CD4-positive, alpha-beta T cell treated with Interleukin-17A for 1 hour (primary cell): ENCODE measurements at places on chromosomes 5 and 9.

DNA sequence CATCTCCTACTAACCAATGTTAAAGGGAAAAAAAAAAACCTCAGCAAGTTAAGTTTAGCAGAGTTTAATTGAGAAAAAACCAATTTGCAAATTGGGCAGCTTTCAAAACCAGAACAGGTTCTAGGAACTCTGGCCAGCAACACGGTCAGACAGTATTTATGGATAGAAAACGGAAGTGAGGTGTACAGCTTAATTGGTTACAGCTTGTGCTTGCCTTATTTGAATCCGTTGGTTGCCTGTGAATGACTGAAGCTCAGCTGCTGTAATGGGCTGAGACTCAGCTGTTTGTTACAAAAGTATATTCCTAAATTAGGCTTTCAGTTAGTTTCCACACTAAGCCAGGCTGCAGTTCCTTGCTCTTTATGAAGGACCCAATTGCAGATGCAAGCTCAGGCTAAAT, 217.0 kb downstream of the SREK1 start:
- DNase-seq: no peak

GRCh38 chr5:88679638-88680037, 203.3 kb downstream of the MEF2C start:
- DNase-seq: no peak

DNA sequence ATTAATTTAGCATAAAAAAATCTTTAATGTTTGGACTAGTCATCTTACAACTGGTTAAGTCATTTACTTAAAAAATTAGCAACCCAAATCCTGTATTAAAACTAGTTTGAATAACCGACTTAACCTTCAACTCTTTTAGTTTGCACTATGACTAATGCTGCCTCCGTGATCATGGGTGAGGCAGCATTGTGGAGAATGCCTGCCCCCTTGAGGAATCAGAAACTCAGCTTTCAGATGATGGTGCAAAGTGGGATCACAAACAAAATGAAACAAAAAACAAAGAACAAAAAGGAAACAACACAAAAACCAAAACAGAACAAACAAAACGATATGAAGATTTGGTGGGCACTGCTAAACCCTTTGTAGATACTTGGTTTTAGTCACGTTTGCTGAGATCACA, 127.0 kb upstream of the PALM2AKAP2 start:
- no peak for DNase-seq

DNA sequence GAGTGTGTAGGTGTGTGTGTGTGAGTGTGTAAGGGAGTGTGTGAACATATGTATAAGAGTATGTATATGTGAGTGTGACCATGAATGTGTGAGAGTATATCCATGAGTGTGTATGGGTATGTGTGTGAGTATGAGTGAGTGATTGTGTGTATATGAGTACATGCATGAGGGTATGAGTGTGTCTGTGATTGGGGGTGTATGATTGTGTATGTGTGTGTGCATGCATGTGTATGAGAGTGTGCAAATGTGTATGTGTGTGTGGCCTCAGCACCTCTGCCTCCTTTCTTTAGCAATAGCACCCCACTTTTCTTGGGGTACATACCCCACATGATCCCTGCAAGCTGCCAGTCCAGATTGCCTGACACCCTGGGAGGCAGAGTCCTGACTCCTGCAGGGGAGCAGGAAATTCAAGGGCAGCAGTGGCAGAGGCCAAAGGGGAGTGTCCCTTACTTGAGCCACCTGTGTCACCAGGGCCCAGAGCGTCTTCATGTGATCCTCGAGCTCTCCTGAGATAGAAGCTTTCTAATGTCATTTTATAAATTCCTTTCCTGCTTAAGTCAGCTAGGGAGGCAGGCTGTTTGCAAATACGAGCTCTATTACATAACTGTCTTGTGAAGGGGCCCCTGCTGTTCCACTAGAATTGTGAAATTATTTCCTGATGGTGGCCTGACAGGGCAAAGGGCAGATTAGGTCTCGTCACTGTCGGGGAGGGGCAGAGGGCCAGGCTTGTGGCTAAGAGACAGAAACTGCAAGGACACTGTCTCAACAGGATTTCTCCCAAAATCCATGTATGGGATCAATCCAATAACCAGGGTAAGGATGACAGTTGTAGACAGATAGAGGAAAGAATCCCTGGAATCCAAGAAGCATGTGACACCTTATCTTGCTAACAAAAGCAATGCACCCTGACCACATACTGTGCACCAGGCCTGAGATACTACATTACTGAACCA, 389.1 kb downstream of the GADD45G start:
- no peak for DNase-seq

DNA sequence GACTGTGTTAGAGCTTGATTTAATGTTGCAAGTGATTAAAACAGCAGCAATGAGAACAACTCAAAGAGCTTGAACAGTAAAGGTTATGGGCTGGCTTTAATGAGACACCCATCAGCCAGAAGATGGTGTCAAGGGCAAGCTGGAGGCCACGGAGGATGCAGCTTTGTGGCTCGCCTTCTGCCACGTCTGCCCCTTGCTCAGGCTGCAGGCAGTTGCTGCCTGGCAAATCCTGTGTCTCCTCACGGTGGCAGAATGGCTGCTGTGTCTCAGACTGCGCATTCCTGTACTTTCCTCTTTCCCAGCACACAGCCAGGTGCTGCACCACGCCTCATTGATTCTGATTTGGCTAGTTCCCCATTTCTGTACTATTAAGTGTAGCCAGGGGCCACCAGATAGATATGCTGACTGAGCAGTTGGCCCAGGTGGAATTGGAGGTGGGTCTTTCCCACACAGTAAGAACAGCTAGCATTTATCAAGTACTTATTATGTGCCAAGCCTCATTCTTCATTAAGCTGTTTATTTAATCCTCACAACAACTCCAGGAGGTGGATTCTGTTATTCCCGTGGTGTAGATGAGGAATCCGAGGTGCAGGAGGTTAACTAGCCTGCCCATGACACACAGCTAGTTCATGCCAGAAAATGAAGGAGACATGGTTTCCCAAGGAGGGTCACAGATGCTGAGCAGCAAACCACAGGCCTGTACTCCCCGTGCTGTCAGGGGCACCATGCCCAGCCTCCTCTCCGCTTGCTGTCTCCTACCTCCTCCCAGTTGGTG, 3.5 kb downstream of the NXNL2 start:
- no peak for DNase-seq

DNA sequence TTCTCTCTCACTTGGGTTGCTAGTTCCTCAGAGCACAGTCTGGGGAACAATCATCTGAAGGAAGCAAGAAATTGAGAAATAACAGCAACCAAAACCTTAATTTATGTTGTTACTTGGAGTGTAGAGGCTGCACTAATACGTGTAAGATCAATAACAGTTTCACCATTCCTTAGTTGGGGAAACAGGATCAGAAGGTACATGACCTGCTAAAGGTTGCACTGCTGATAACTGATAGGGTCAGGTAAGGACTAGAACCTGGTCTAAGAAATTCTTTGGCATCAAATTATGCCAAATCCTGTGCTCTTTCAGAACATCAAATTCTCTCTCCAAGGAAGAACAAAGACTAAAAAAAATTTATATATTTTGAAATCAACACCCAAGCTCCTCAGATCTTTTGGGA, 278.6 kb upstream of the C9orf72 start:
- DNase-seq: no peak

GRCh38 chr5:93302711-93303110, 278.3 kb downstream of the NR2F1-AS1 start:
- DNase-seq: no peak

DNA sequence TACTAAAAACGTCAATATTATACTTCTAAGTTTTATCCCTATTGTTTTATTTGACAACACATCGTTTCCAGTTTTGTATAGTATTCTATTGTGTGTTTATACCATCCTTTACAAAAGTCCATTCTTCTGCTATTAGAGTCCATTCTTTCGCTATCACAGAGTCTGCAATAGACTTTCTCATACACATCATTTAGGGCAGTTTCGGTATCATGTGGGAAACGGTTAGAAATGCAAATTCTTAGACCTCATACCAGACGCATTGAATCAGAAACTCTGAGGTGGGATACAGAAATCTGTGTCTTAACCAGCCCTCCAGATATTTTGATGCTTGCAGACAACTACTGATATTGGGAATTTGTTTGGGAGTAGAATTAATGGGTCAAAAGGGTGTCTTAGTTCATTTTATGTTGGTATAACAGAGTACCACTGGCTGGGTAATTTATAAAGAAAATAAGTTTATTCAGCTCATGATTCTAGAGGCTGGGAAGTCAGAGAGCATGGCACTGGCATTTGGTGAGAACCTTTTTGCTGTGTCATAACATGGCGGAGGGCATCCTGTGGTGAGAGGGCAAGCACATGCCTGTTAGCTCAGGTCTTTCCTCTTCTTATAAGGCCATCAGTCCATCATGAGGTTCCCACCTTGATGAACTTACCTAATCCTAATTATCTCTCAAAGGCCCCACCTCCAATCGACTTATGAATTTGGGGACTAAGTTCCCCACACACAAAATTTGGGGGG, 21.1 kb downstream of the CARTPT start:
- no peak for DNase-seq

DNA sequence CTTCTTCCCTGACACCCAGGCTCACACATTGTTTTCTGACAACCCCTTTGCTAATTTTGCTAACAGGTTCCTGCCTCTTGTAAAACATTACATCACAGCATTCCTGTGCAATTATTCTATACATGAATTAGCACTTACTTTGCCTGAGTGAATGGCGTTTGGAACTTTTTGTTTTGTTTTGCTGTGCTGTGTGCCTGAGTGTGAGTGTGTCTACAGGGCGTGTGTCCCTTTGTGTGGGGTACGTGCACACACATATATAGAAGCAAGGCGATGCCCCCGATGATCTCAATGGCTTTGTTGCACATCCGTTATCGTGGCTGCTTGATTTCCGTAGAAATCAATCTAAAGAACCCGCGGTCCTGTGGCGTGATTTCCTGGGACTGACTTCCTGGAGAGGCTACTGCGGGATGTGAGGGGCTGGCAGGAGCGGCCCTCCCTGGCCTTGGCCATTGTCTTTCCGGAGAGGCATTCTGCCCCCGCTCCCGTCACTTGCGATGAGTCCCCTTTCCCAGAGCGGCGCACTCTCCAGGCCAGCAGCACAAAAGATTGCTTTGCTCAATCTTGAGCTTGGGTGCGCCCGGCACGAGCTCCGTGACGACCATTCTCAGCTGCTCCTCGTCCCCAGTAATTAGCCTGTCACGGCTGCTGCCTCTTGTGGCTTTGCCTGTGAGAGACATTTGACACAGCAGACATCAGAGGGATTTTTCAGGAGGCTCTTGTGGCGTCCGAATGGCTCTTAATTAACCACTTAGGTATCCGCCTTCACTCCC, 398.1 kb upstream of the IRX1 start:
- DNase-seq: no peak

GRCh38 chr5:156420665-156421064, 93.7 kb downstream of the SGCD start:
- no peak for DNase-seq

- DNase-seq: no peak
These were observed 93.7 kb downstream of the WDR41 start for GRCh38 chr5:77398458-77398857.

DNA sequence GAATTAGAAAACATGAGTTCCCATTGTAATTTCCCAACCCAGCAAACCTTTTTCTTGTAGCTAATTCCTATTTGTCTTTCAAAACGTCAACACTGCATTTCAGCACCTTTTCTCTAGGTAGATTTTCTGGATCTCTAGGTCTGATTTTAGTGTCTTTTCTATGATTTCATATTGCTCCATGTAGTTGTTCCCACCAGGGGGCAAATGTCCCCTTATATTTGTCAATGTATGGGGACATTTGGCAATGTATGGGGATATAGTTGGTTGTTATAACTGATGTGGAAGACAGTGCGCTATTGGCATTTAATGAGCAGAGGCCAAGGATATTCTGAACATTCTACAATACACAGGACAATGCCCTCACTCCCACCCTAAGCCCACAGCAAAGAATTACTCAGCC, 273.9 kb upstream of the ADRA1B start:
- DNase-seq: no peak

DNA sequence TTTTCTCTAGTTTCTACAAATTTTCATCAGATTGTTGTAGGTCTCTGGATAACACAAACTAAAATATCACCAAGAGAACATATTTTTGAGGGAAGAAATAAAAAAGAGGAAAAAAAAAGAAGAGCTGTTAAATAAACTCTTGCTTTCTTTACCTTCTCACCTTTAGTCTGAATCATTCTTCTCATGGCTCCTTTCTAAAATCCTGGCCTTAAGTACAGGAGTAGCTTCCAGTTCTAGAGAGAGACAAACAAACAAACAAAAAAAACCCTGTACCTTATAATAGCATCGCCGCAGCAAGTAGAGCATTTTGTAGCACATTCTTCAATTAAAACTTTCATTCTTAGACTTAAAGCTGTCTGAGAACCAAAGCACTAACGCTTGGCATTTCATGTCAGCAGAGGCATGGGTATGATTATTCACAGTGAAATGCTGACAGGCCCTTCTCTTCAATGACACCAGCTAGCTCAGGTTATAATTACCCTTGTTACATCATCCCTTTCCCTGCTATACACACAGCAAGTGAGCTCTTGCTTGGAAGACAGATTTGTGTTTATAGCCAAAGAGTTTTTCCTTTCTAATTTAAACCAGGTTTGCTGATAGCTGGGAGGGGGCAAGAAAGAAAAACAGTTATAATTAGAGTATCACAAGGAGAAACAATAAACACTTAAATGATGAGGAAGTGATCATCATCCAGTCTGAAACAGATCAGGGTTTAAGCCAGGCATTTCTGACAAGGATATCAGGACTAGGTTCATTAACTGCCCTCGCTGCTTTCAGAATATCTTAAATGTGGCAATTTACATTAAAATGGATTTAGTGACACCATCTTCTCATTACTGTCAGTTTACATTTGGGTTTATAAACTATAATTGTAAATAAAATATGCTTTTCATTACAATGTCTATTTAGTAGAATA, 510.9 kb upstream of the ZNF608 start:
- DNase-seq: no peak

DNA sequence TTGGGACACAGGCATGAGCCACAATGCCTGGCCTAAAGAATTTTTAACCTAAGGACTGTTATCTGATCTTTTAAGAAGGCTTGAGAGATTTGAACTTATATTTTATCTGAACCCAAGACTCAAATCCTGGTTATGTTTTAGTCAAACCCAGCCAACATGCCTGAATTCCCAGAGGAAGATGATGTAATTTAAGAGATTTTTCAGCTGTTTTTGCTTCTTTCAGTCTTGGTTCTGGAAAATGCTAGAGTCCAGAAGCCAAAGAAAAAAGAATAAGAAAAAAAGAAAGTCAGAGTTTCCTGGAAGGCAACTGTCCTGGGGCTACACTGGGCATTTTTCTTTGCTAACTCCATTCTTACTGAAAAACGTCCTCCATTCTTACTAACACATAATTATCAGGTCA, 85.8 kb downstream of the SNX18 start:
- no peak for DNase-seq

- no peak for DNase-seq
These were observed 49.1 kb upstream of the RNU6ATAC start for GRCh38 chr9:134213508-134213850.

- no peak for DNase-seq
These were observed 70.5 kb downstream of the LMNB1 start for GRCh38 chr5:126847456-126847820.

GRCh38 chr5:81154725-81155124, 78.4 kb upstream of the CKMT2 start:
- no peak for DNase-seq

DNA sequence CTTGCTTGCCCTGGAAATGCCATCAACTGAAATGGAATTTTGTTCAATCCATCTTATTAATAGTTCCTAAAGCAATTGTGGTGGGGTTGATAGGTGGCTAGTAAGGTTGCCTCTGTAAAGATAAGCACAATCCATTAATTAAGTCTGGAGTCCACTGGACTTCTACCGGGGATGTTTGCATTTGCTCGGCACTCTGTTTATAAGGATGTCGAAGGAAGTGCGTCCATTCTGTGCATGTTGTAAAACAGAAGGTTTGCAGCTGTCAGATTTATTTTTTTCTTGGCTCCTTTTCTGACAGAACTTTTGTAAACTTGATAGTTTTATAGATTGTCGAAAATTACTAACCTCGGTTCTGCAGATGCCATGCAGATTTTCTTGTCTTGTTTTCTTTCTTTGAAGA, 12.8 kb upstream of the TNFAIP8 start:
- DNase-seq: no peak
